Muscle of back (tissue), 13 donors: ENCODE measurements at places on chromosomes 6 and 20.

DNA sequence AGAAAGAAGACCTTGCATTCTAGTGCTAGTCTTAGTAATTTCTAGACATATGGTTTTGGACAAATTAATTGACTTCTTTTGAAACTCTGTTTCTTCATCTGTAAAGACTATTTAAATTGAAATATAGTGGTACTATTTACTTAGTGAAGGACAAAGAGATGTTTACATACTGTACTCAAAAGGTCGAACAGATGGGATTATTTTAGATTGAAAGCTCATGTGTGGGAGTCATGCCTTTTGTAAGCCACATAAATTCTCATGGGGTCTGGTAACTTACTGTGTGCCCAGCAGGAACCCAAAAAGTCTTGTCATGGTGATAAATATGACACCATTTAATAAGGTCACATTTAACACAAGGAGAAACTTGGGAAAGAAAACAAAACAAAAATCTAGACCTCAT is 368.2 kb upstream of the CITED2 start:
- no peak for DNase-seq

DNA sequence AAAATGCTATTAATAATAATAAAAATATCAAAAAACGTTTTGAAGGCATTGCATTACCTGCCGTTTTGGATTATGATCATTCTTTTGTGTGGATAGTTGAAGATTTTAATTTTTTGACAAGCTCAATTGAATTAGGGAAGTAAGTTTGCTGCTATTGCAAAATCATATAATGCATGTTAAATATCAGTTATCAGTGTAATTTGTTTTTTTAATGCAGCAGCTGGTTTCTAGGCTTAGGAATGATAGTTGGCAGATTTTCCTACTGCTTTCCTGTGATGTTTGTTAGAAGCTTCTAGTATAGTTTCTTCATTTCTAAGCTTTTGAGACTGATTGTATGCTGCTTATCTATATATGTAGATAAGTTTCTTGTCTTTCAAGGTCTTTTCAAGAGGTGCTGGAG is 99.0 kb downstream of the JARID2 start:
- no peak for DNase-seq

- no peak for DNase-seq
These were observed 8.8 kb downstream of the PDRG1 start for GRCh38 chr20:31943052-31943471.

- DNase-seq, result no peak
These were observed 6.2 kb upstream of the TNFRSF6B start for GRCh38 chr20:63690003-63690897.
